ENCODE measurements at places on chromosomes 1 and 21. TPM values are rescaled to one million over a fixed set of nuclear protein-coding genes. Genes with fewer than 3 reads are reported as not detected.
A peak's percentile ranks its signal among the peaks of the same experiment; 100 is the strongest.

DNA sequence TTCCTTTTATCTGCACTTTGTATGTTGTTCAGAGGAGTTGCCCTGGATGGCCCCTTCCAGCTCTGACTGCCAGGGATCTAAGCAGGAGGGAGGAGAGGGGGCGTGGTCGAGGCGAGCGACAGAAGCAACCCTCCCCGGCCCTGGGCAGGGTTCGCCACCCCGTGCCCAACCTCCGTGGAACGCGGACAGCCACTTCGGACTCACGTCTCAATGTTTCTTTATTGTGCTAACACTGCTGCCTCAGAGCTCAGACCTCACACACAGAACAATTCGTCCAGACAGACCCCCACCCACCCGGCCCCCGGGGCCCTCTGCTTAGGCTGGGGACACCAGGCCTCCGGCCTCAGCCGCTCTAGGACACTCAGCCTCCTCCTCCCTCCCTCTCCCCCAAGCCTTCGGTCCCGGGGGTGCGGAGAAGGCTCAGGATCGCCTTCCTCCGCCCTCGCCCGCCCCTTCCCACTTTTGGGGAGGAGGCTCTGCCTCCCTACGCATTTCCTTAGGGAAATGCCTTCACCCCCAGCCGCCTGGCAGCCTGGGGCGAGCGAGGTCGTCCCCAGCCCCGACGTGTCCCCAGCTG is 8.3 kb downstream of the VSIG8 start:
- peak; percentile 65 for DNase-seq

DNA sequence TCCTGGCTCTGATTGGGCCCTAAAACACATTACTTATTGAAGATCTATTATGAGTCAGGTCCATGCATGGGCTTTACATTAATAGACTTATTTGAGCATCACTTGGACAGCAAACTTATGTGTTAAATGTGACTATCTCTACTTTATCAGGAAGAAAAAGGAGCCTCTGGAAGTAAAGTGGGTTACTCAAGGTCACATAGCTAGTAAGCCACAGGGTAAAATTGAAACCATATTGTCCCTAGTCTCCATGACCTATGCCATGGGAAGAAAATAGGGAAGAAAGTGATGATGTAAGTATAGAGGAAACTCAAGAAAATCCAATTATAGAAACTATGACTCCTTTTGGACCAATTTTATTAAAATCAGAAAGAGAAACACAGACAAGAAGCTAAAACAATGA is 555.3 kb downstream of the NUF2 start:
- DNase-seq, result no peak

TDRD5 gene
- 0.51 TPM for total RNA-seq

GRCh38 chr1:1436630-1437032 is 1.1 kb downstream of the VWA1 start:
- DNase-seq, result no peak

All from lower leg skin (tissue), 4 donors.